ENCODE measurements at places on chromosomes 16 and 17.

- peak; percentile 31 for DNase-seq
Observed at GRCh38 chr17:7552621-7553051, 3.8 kb downstream of the TNFSF12 start.

DNA sequence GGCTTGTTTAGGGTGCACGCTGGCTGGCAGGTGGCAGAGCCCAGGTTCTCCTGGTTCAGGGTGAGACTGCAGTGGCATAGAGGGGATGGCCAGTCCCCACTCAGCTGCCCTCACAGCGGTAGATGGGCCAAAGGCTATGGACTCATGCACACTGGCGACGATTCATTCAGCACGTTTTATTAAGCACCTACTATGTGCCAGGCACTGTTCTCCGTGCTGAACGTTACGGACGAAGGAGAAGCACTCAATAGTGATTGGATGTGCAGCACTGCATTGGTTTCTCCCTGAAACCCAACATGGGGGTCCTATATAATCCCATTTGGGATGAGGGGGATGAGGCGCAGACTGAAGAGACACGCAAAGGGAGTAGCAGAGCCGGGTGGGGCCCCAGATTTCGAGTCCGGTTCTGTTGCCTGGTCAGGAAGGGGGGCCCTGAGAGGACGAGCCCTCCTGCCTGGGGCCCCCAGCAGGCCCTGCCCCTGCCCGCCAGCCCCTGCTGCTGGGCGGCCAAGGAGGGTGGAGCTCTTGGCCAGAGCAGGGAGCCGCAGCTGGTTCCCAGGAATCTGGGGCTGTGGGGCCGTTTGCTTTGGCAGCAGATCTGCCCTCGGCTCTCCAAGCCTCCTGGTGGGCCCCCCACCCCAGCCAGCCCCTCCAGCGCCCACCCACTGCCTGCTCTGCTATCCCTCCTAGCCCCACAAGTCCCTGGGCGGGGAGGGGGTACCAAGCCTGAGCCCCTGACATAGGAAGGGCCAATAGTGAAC is 8.8 kb downstream of the GLIS2 start:
- no peak for DNase-seq

DNA sequence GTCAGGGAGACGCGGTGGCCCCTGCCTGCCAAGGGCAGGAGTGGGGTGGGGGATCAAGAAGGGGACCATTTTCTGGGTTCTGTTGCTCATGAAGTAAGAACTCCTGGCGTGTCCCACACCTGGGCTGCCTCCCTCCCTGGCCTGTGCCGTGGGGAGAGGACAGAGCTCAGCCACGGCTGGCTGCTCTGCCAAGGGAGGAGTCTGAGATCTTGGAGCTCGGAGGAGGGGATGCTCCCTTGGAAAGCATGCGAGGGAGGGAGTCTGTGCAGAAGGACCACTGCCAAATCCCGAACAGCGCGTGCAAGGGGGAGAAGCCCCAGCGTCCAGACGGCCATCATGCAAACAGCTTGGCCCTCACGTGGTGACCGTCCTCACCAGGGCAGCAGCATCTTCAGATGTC is 64.2 kb upstream of the ZNF469 start:
- no peak for DNase-seq

- DNase-seq: peak; percentile 48
Observed at GRCh38 chr16:48542020-48542473, 67.9 kb downstream of the N4BP1 start.

- DNase-seq: no peak
Observed at GRCh38 chr17:29038085-29038795, 4.7 kb upstream of the PIPOX start.

DNA sequence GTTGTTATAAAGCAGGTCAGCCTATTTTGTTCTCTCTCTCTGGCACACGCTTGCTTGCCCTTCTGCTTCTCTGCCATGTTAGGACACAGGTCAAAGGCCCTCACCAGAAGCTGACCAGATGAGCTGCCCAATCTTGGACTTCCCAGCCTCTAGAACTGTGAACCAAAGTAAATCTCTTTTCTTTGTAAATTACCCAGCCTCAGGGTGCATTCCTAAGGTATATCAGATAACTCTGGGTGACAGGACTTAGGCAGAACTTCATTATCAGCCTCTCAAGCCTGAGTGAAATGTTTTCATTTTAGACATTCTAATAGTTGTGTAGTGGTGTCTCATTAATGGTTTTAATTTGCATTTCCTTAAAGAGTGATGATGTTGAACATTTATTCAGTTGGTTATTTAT is 124.3 kb downstream of the CDRT15L2 start:
- DNase-seq: no peak

DNA sequence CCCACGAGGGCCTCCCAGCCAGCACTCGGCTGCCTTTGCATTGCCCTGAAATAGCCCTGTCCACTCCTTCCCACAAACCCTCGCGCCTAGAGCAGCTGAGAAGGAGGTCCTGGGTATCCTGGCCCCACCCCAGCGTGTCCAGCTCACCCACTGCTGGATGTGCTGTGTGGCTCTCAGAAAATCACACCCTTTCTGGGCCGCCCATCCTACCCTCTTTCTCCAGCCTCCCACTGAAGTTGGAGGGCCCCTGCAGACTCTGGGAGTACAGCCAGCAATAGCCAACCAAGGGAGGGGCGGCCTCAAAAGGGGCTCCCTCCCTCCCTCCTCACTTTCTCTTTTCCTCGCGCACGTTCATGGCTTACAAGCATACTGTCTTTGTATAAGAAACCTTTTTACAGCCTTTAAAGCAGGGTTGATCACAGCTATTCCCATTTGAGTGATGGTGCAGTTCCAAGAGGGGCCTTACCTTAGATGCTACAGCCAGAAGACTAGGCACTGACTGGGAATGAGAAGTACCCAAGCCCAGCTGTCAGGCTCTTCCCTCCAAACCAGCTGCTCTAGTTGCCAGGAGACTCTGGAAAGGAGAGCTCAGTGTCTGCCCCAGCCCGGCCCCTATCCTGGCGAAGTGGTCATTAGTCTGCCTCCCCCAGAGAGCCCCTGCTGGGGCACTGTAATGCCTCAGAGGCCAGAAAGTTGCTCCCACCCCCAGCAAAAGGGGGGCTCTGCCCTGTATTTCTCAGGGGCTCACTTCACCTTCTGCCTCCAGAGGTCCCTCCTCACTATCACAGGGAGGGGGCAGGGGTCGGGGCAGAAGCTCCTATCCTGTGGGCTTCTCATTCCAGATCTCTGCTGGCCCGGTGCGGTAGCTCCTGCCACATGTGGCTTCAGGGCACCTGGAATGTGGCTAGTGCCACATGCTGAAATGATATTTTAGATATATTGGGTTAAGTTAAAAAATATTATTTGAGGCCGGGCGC is 38.1 kb downstream of the DCAKD start:
- DNase-seq: no peak

GRCh38 chr17:46991617-46992016 is 12.6 kb upstream of the RPRML start:
- DNase-seq: no peak

- DNase-seq: no peak
Observed at GRCh38 chr17:6479622-6480302, 35.5 kb downstream of the PIMREG start.

GRCh38 chr17:71033336-71033735 is 864.0 kb downstream of the KCNJ2 start:
- DNase-seq: no peak

- DNase-seq: no peak
Observed at GRCh38 chr16:54066451-54067105, 220.0 kb downstream of the IRX3 start.

GRCh38 chr17:58680038-58680369 is 11.8 kb downstream of the TEX14 start:
- no peak for DNase-seq
